ENCODE measurements at places on chromosomes 2 and 18.

GRCh38 chr2:46318579-46319460 is 21.6 kb downstream of the EPAS1 start:
- no peak for DNase-seq

DNA sequence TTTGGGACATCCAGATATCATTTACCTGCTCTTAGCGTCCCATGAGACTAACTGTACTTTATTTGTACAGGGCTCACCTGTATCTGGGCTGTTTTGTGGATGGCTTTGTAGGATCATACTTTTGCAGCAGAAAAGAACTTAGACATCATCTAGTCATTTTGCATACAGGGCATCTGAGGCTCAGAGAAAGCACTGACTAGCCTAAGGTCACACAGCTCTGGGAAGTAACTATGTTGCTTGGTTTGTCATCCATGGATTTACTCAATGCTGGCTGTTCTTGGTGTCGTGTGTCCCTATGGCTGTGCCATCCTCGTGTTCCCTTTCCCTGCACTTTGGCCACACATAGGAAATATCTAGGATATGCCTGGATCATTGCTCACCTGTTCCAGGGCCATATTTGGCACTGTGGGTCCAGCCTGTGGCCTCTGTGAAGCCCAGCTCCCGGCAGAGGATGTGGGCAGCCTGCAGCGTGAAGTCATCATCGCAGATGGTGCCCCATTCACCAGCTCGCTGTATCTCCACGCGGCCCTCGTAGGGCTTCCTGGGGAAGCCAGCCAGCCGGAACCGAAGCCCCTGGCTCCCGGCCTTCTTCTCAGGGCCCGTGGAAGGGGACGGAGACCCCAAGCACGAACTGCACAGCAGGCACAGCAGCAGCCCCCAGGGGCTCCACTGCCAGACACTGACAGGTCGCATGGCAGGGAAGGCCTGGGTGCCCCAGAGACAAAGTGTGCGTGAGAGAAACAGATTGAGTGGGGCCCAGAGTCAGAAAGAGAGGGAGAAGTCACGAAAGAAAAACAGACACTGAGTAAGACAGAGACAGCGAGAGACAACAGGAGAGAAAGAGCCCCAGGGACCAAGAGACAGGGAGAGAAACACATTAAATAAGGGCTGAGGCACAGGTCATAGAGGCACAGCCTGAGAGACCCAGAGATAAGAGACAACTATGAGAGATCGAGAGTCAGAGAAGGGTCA is 1.5 kb downstream of the LOXL3 start:
- no peak for DNase-seq

- DNase-seq, result no peak
These were observed 199.8 kb downstream of the KCNE4 start for GRCh38 chr2:223251656-223252229.

GRCh38 chr18:73118121-73118816 is 250.5 kb upstream of the NETO1 start:
- DNase-seq, result no peak

DNA sequence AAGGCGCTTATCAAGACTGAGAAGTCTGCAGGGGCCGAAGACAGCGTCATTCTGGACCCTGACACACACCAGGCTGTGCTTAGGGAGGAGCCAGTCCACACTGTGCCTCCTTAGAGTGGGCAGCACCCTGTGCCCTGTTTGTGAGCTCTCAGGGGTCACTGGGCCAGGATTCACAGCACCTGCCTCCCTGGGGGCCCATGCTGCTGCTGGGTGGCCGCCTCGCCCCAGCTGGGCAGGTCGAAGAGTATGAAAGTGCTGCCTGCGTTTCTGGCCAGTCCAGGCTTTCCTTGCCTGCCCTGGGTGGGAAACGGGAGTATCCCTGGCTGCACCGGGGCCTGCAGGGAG is 15.4 kb upstream of the GPR55 start:
- no peak for DNase-seq
